Heart right ventricle (tissue), 16 donors: ENCODE measurements at places on chromosomes 4 and X. TPM values are rescaled to one million over a fixed set of nuclear protein-coding genes. Genes with fewer than 3 reads are reported as not detected.
A peak's percentile ranks its signal among the peaks of the same experiment; 100 is the strongest.

DNA sequence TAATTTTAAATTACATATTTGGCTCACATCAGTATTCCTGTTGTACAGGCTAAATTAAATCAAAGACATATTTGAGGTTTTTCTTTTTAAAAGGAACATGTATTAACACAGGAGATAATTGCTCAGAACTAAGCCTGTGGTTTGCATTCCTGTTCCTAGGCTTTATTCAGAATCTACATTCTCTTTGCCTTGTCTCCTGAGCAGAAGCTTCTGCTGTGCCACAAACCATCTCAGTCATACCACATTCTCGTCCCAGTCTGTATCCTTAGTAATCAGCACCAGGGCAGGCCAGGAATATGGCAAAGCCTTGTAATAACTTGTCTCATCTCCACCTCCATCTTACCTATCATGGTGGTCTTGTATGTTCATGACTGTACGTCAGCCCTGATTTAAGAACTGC is 162.8 kb downstream of the ARHGAP24 start:
- no peaks in the 10 kb centered on the region for H3K27me3 ChIP-seq
- no peak for DNase-seq
- peaks cover 2% of the 10 kb centered on the region for H3K4me1 ChIP-seq
- H3K36me3 ChIP-seq, result no peaks in the 10 kb centered on the region

DNA sequence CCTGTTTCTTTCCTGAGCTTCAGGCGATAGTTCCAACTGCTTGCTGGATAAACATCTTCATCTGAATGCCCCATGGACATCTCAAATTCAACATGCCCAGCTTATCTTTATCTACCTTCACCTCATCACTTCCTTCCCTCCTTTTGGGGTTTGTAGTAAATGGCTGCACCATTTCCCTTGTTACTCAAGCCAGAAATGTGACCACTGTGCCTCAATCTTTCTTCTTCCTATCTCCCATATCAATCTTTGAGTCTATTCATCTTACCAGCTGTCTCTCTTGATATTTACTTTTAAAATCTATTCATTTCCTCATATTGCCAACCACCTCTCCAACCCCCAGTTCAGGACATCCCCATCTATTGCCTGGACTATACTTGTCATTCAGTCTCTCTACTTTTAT is 155.4 kb downstream of the PPA2 start:
- H3K27me3 ChIP-seq, result no peaks in the 10 kb centered on the region
- H3K27ac ChIP-seq, result no peak overlapping the region
- DNase-seq, result no peak
- no peaks in the 10 kb centered on the region for H3K36me3 ChIP-seq
- no peaks in the 10 kb centered on the region for H3K4me1 ChIP-seq
- no peak overlapping the region for H3K4me3 ChIP-seq

The FRYL gene
- 45.5 TPM for total RNA-seq

DNA sequence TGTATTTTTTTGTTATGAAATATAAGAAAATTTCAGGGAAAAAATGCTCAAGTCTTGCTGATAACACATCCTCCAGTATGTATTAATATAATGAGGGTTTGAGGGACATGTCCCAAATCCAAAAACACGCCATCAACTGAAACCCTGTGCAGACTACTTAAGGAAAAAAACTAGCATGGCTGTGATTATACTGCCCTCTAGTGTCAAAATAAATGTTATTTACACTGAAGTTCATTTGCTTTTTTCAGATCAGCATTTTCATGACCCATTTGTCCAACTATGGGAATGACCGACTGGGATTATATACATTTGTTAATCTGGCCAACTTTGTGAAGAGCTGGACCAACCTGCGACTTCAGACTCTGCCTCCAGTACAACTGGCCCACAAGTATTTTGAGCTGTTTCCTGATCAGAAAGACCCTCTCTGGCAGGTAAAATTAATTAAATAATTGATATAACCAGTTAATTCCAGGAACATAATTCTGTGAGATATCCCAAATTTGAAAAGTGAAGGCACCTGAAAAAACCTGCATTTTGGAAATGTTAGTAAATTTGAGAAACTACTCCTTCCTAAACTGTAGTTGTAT is 128.5 kb downstream of the PRSS12 start:
- no peak overlapping the region for H3K27ac ChIP-seq
- no peaks in the 10 kb centered on the region for H3K36me3 ChIP-seq
- DNase-seq, result no peak
- H3K4me1 ChIP-seq, result no peaks in the 10 kb centered on the region
- H3K27me3 ChIP-seq, result no peaks in the 10 kb centered on the region
- H3K4me3 ChIP-seq, result no peak overlapping the region

GRCh38 chr4:108157655-108158054 is 11.1 kb downstream of the LEF1 start:
- no peak overlapping the region for H3K4me3 ChIP-seq
- no peaks in the 10 kb centered on the region for H3K4me1 ChIP-seq
- no peak overlapping the region for H3K27ac ChIP-seq
- no peaks in the 10 kb centered on the region for H3K36me3 ChIP-seq
- DNase-seq, result no peak
- H3K27me3 ChIP-seq, result no peaks in the 10 kb centered on the region

The AFP gene
- not detected for total RNA-seq

DNA sequence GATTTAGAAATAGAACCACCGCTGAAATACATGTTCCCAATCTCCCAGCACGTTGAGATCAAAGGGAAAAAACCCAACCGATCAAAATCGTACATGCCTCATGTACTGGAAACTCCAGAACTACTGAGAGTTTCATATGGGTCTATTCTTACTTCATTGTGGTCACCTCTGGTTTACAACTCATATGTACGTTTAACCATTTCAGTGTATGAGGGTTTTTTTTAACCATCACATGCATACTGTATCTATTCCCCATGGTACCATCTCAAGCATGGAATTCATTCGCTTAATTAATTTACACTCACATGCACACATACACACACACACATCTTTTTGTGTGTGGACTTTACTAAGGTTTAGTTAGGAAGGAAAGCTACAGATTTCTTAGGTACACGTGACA is 46.0 kb upstream of the CLNK start:
- H3K27me3 ChIP-seq, result no peaks in the 10 kb centered on the region
- no peak overlapping the region for H3K27ac ChIP-seq
- no peaks in the 10 kb centered on the region for H3K4me1 ChIP-seq
- DNase-seq, result no peak
- no peaks in the 10 kb centered on the region for H3K36me3 ChIP-seq

The RHOXF2B gene
- total RNA-seq, result not detected

DNA sequence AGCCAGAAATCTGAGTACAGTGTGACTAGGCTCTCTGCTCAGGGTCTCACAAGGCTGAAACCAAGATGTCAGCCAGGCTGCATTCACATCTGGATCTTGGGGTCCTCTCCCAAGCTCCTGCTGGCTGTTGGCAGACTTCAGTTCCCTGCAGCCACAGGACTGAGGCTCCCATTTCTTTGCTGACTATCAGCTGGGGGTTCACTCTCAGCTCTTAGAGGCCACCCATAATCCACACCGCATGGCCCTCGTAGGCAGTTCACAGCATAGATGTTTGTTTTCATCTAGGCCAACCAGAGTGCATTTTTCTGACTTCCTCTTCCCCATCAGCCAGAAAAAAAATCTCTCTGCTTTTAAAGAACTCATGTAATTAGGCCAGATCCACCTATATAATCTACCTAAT is 8.2 kb upstream of the WDR44 start:
- H3K4me3 ChIP-seq, result no peak overlapping the region
- no peak for DNase-seq

- H3K27me3 ChIP-seq, result no peaks in the 10 kb centered on the region
- no peaks in the 10 kb centered on the region for H3K4me1 ChIP-seq
- H3K27ac ChIP-seq, result no peak overlapping the region
- H3K36me3 ChIP-seq, result no peaks in the 10 kb centered on the region
Observed at GRCh38 chrX:149267878-149268813, 237.0 kb downstream of the IDS start.

- no peaks in the 10 kb centered on the region for H3K27me3 ChIP-seq
- no peaks in the 10 kb centered on the region for H3K4me1 ChIP-seq
- no peak for DNase-seq
- no peak overlapping the region for H3K27ac ChIP-seq
- no peak overlapping the region for H3K4me3 ChIP-seq
Observed at GRCh38 chr4:42824278-42824977, 68.1 kb upstream of the GRXCR1 start.

- H3K27me3 ChIP-seq, result no peaks in the 10 kb centered on the region
- peak; percentile 76 for DNase-seq
- H3K27ac ChIP-seq, result peak overlapping the region; percentile 64
Observed at GRCh38 chr4:152243896-152244595, 291.8 kb downstream of the FBXW7 start.

The TEX13D gene
- total RNA-seq, result not detected

DNA sequence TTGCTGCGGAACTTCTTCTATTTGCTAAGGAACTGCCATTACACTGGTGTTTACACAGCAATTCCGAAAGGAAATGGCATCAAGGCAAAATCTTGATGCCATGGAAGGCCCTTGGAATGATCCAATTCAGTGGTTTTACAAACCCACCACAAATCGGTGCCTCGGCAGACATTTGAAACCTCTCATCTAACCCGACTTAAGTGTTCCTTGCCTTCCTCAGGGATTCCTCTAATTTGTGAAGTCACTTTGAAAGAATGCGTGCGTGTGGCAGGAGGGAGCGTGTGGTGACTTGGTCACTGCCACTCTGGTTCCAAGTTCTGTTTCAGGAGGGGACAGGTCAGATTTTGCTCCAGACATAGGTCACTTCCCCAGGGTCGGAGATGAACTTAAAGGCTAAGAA is 4.8 kb downstream of the NOP14 start:
- H3K4me1 ChIP-seq, result peaks cover 12% of the 10 kb centered on the region
- H3K36me3 ChIP-seq, result peaks cover 21% of the 10 kb centered on the region
- H3K4me3 ChIP-seq, result no peak overlapping the region
- H3K27ac ChIP-seq, result no peak overlapping the region
